Astrocyte (in vitro differentiated cells and primary cell): ENCODE measurements at places on chromosomes 7 and 10.

GRCh38 chr7:96266580-96266979 is 55.3 kb downstream of the SLC25A13 start:
- no peak for DNase-seq

DNA sequence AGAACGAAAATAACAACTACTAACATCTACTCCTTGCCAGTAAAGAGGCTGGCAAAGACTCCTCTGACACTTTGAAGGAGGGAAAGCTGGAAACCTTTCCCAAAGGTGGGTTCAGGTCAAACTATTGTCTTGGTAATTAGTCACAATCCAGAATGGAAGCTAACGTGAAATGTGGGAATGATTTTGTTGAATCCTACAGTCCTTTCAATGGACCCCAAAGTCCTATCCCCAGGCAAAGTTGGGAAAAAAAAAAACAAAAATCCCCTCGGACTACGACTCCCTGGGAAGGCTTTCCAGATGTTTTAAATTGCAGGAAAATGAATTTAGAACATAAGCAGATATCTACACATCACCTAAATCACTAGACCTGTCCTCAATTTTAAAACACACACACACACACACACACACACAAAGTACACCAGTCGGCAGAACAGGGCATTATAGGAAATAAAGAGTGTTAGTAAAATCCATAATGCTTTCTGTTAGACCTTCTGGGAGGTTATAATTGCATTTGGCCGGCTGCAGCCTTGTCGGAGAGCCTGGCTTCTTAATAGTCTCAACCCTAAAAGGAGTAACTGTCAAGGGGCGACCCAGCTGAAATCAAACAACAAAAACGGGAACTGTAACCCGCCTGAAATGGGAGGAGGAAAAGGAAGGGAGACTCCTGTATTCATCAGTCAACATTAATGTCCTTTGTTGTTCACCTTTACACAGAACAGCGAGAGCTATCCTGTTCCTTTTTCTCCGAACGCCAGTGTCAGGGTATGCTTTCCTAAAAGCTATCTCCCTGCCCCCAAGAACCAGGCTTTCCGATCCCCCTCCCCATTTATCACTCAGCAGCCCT is 1.5 kb downstream of the DOCK4 start:
- DNase-seq = no peak

GRCh38 chr7:132933072-132933458 is 148.8 kb downstream of the CHCHD3 start:
- DNase-seq = peak; percentile 82

DNA sequence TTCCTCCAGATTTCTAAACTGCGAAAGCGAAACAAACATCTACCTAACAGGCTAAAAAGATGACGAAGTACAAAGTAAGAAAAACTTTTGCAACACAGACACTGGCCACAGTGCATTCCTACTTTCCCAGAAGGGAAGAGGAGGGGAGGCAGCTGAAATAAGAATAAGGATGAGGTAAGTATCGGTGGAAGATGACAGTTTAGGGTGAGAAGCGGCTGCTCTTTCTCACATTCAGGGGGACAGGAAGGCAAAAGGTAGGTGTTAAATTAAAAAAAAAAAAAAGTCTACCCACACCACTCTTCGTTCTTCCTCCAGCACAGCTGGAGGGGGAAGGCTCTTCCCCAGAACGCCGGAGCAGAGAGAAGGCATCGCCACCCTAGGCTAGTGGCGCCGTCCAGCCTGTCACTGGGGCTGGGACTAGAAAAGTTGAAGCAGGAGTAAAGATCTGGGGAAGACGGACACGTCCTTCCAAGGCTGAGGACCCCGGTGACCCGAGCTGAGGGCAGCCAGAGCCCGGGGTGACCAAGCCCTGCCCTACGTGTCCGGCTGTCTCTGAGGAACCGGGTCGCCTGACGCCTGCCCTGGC is 846 bp downstream of the DNAJC1 start:
- DNase-seq = peak; percentile 66

GRCh38 chr10:27949528-27950241 is 49.2 kb downstream of the ODAD2 start:
- peak; percentile 6 for DNase-seq

GRCh38 chr7:68078157-68078710 is 1081.6 kb downstream of the TYW1 start:
- no peak for DNase-seq

DNA sequence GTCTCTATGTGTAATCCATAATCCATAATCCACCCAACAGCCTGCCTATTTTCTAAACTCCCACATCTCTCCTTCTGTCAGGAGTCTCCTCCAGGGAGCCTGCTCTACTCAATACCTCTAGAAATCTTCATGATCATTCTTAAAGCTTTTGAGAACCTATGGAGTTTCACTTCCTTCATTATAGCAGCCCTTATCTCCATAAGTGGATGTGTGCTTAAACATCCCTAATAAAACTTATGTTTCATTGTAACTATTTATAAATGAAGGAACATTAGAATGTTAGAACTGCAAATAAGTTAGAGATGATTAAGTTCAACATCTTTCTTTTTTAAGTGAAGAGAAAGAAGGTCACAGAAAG is 8.5 kb downstream of the CPED1 start:
- DNase-seq = no peak

- peak; percentile 39 for DNase-seq
These were observed 3.1 kb downstream of the JCAD start for GRCh38 chr10:30056281-30056680.

DNA sequence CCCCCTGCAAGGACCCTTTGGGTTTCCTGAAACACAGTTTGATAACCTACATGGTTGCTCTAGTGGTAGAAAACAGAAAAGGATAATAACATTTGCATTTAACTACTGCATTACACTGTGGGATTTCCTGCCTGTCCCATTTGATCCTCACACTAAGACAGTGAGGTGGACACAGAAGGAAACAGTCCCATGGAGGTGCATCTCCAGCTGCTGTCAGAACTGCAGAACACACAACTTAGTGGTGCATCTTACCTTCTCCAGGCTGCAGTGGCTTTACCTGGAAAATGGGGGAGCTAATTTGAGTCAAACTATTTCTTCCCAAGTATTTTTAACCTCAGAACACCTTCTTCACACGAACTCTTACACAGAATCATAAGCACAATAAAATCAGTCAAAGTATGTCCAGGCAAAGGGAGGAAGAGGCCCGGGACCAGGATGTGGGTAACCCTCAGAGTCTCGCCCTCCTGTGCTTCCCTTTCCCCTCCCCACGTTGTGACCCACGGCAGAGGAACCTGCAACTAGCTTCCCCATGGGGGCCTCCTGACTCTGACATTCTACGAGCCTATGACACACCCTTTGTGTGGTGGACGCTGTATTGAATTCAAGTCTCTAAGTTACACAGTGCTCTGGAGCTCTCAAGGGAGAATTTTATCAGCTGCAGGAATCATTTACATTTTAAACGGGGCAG is 33.7 kb downstream of the SCRN1 start:
- DNase-seq = no peak

DNA sequence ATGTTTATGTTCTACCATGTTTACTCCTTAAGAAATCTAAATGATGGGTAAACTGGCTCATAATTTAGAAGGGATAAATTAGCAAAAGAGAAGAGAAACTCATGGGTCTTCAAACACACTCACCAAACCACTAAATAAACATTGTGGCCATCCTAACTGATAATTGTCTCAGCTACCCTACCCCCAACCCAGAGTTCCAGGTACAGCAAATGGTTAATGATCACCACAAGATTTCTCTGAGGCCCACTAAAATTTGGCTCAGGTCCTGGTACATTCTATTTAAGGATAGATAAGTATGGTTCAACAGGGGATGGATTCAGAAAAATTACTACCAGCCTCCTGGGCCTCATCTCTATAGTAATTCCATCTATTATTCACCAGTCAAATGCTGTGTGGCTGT is 21.4 kb downstream of the SLC25A13 start:
- no peak for DNase-seq

DNA sequence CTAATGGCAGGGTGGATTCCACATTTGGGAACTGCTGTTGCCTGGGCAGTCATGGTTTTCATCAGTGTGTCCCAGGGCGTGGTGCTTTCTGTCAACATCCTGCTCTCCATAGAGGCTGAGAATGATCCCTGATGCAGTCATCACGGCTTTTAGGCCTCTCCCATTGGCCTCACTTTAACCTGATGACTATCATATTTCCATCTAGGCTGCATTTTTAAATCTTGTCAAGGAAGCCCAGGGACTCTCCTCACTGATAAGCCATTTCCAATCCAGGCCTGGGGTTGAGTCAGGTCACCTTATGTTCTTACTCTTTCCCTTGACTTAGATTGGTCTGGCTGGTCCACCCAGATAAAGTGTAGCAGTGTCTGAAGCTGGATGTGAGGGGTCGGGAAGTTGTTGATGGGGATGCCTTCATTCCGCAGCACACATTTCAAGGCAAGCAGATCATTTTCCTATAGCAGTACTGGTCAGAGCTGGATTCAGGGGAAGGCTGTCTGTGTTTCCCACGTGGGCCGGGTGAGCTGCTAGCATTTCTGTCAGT is 177.0 kb downstream of the AUTS2 start:
- DNase-seq = peak; percentile 29

DNA sequence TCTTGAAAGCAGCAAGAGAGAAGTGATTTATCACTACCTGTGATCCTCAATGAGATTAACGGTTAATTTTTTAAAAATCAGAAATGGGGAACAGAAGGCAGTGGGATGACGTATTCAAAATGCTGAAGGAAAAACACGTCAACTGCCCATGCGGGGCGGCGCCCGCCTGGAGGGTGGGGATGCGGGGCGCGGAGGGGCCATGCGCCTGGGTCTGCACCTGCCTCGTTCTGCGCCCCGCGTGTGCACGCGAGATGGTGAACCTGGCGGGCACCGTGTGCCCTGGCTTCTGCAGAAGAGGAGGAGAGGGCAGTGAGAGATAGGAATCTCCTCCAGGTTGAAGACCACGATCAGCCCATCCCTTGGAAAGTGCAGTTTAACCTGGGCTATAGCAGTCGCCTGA is 79.3 kb upstream of the ZNF32 start:
- DNase-seq = no peak

GRCh38 chr10:131147301-131147975 is 164.1 kb downstream of the TCERG1L start:
- no peak for DNase-seq

DNA sequence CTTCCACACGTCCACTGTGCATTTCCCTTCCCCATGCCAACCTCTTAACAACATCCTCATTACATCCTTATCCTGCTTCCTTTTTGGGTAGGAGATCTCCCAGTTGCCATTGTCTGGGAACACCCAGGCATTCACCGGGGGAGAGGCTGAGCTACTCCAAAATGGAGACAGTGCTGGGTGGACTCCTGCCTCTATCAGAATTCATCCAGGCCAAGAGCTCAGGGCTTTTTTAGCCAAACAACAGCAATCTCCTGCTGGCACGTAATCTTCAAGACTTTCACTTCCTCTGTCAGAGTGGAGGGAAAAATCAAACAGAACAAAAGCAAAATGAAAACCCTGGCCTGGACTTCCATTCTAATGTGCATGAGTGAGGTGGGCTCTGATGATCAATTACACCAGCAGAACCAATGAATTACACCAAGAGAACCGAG is 245.0 kb downstream of the PRPF18 start:
- DNase-seq = no peak
